Vagina (tissue), 2 donors: ENCODE measurements at places on chromosomes 12 and 14. TPM values are rescaled to one million over a fixed set of nuclear protein-coding genes. Genes with fewer than 3 reads are reported as not detected.

The KRT74 gene
- not detected for total RNA-seq

DNA sequence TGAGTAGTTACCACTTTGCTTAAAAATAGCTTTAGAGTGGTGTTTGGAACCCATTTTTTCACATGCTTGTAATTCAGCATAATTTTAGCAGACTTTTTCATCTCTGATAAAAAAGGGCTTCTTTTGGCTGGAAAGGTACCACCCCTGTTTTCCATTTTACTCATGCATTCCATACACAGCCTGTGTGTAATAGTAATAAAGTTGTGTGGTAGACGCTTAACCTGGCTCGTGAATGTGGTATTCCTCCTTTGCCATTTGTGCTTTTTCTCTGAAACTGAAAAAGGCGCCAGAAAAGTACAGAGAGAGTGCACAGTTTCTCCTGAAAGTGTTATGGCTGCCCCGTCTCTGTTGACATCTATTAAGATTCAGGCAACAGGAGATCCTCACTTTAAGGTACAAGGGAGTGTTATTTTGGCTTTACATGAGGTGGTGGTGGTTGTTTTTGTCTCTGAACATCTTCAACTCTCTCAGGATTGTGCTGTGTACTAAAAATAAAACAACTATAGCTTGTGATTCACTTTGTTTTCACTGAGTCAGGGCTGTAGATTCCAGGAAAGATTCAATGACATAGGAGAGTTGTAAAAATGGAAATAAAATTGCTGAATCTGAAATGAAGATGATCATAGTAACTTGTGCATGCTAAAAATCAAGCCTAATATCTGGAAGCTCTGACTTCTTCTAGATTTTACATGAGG is 45.6 kb upstream of the MIS18BP1 start:
- DNase-seq: no peak

The DGLUCY gene
- total RNA-seq: 57.0 TPM

GRCh38 chr14:102993523-102993922 is 63.8 kb downstream of the CDC42BPB start:
- DNase-seq: no peak

DNA sequence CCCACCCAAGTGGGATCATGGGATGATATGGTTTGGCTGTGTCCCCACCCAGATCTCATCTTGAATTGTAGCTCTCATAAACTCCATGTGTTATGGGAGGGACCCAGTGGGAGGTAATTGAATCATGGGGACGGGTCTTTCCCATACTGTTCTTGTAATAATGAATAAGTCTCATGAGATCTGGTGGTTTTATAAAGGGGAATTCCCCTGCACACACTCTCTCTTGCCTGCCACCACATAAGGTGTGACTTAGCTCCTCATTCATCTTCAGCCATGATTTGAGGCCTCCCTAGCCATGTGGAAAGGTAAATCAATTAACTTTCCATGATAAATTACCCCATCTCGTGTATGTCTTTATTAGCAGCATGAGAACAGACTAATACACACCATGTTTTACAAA is 109.2 kb downstream of the IGF1 start:
- no peak for DNase-seq

The JAG2 gene
- 17.7 TPM for total RNA-seq

GRCh38 chr12:102478405-102479098 is 1.8 kb downstream of the IGF1 start:
- DNase-seq: no peak

The AKAP5 gene
- total RNA-seq: 0.49 TPM

- DNase-seq: no peak
Observed at GRCh38 chr12:107351713-107352112, 258.4 kb upstream of the CRY1 start.

- no peak for DNase-seq
Observed at GRCh38 chr12:76274420-76275083, 73.7 kb downstream of the BBS10 start.

GRCh38 chr14:105326891-105327694 is 12.5 kb downstream of the PACS2 start:
- DNase-seq: no peak

DNA sequence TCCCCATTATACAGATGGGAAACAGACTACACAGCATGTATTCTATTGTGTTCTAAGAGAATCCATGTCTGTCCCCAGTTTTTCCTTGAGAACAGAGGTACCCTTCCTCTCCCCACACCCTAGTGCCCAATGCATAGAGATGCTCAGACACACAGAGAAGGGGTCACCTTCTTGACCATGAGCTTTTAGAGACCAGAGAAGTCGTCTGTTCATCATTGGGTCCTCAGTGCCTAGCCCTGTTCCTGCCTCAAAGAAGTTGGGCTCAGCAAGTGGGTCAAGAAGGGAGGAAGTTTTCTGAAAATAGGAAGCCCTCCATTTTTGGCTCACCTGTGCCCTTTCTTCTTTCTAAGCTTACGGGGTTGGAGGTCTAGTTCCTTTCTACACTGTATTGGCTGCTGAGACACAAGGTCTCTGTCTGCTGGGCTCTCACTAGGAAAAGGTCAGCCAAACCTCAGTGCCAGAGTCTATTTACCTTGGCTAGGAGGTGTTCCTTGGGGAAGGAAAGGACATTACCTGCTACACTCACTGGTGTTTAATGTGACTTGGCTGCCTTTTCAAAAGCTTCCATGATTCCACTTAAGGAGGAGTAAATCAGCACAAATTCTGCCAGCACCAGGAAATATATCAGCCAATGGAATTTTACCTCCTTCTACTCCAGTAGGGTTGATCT is 198.5 kb upstream of the PWP1 start:
- DNase-seq: no peak

DNA sequence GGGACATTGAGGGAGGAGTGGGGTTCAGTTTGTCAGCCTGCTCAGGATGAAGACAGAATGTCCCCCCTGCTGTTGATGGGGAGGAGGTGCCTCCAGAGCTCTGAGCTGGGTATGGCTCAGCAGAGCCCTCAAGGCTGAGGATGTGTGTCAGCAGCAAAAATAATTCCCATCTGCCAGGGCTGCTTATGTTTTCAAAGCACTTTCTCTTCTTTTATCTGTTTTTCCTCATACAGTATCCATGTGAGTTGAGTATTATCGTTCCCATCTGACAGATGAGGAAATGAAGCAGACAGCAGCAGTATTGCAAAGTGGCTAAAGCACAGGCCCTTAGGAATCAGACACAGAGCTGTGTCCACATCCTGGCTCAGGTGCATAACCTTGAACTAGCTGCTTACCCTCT is 94.1 kb downstream of the SLC8A3 start:
- DNase-seq: no peak

The MUCL1 gene
- total RNA-seq: not detected

DNA sequence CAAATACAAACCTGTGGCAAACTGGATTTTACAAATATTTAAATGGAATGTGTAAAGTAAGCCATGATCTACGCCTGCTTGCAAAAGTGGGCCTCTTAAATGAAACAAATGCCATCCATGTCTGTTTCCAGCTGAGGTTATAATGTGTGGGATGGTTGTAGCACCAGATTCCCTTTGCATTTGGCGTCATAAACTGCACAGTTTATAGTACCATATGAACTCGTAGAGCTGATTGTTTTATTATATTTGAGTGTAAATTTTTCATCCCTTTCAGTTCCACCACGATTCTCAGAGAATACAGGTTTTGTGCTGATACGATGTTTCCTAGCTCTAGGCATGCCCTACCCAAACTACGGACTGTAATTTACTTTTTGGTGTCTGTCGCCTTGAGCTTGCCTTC is 374.9 kb downstream of the EGLN3 start:
- no peak for DNase-seq

GRCh38 chr12:57164966-57165625 is 17.7 kb upstream of the LRP1-AS start:
- no peak for DNase-seq

DNA sequence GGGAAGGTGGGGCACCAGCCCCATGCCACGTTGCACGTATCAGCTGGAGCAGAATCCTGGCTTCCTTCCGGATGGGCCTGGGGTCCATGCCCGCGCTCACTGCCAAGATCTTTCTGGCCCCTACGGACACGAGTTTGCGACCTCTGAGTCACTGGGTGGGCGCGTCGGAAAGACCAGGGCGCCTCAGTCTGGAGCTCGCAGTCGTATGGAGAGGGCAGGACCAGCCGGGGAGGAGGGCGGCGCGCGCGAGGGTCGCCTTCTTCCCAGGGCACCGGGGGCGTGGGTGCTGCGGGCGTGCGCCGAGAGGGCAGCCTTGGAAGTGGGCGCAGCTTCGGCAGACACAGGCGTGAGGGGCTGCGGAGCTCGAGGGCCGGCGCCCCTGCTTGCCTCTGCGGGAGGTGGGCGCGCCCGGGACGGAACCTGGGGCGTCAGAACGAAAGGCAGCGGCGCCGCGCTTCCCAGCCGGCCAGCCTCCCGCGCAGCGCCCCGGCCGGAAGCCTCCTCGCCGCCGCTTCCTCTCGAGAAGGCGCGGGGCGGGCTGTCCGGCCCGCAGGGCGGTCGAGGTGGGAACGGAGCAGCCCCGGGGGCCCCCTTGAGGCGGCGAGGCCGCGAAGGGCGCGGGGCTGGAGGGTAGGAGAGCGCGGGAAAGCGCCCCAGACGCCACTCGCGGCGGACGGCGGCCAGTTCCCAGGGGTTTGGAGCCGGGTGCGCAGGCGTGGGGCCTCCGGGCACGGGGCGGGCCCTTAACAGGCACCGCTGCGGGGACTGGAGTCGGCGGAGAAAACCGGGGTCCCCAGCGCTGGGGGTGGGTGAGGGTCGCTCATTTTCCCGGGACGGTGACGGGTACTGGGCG is at the start of gene ARL6IP4:
Gene ARL6IP4 (plus strand): TSS at position 499 of the 853 bp plus-strand sequence. CDS start 459 bp downstream, outside the sequence.
- no peak for DNase-seq

DNA sequence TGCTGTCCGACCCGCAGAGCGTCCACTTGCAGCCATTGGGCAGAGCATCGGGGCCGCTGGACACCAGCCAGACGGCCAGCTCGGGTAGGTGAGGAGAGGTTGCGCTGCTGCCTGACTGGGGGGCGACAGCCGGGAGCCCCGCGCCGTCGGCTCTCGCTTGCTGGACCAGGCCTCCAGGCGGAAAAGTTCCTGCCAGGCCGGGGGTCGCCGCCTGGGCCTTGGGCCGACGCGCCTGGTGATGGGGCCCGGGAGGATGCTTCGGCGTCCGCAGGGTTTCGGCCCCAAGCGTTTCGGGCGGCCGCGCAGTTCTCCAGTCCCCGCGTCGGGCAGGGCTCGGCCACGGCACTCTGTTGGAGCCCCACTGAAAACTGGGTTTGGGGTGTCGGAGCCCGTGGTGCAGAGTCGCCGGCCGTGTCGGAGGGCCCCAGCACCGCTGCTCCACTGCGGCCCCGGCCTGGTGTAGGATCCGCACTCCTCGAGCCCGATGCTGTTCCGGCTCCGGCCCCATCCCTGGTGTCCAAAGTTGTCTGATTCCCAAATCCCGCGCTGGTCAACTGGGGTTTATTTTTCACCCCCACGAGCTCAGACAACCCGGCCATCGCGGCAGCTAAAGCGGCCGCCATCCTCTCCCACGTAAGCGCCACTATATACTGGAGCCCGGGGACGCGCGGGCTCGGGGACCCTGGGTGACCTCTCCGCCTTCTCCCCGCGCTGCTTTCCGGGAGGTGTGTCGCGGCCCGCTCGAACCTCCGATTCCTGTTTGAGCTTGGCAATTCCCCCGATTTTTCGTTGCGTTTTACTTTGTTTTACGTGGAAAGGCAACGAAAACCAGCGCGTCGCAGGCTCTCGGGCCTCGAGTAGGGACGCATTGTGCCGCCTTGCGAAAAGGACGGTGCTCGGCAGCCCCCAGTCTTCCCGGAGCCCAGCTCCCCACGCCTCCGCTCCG is 872 bp downstream of the VSX2 start:
- DNase-seq: no peak

GRCh38 chr14:88245321-88245720 is 77.7 kb downstream of the KCNK10 start:
- DNase-seq: no peak
